Stimulated activated naive CD4-positive, alpha-beta T cell treated with Interleukin-2 at 50 U/mL for 16 hours (primary cell): ENCODE measurements at places on chromosomes 1 and 21.

- DNase-seq: no peak
Observed at GRCh38 chr1:209617047-209617673, 33.6 kb downstream of the CAMK1G start.

DNA sequence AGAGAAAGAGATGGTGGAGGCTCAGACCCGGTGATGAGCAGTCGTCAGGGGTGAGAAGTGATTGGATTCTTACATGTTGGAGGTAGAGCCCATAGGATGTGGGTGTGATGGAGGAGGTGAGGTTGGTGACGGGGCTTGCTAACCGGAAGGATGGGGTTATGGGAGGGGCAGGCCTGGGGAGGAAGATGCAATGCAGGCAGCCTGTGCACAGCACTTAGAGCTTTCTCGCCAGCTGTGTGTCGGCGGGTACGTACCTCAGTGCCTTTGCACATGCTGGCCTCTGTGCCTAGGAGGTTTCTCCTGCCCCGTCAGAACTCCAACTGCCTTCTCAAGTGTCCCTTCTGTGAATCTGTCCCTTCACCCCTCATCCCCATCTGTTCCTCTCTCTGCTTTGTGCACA is 2.9 kb upstream of the BSND start:
- DNase-seq: peak; percentile 36

GRCh38 chr1:235019961-235020360 is 108.7 kb downstream of the TOMM20 start:
- DNase-seq: no peak

- DNase-seq: no peak
Observed at GRCh38 chr1:184533049-184533448, 146.2 kb downstream of the C1orf21 start.

DNA sequence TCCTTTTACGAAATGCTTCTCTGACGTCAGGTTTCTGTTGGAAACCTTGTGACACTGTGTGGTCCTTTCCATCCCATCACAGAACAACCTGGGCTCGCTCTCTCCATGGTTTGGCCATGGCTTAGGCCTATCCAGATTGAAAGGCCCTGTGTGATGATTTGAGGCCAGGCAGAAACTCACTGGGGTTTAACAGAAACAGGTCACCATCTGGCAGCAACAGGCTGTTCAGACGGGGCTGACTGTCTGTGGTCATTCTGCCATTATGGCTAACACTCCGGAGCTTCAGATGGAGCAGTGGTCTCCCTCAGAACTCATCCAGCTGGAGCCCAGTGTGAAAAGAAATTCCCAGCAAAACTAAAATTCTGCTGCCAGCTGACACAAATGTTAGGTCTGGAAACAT is 9.3 kb downstream of the PLEKHM2 start:
- DNase-seq: no peak

- DNase-seq: no peak
Observed at GRCh38 chr1:184031092-184031408, 6.5 kb downstream of the COLGALT2 start.

DNA sequence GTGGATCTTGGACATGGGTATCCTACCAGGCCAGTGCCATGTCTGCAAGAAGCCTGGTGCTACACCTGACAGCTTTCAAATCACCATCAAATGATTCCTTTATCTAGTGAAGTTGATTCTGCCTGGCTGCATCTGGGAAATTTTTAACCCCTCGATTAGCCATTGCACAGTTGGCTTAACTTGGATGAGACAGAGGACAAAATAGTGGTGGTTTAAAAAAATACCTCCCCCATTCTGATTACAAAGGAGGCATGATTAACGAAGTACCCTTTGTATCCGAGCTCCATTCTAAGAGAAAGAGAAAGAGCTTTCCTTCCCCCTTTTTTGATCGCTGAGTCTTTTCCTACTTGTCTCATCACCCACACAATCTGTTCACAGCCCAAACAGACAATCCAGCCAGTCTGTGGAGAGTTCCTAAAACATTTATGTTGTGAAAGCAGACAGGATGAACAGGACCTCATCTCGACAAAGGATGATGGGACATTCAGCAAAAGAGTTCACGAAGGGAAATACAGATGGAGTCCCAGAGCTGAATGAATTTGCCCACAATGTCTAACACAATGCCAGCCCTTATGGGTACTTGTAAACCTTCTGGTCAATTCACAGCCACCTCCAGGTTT is 20.5 kb downstream of the WLS start:
- DNase-seq: no peak

- no peak for DNase-seq
Observed at GRCh38 chr1:8816264-8816663, 1.2 kb downstream of the RERE start.

DNA sequence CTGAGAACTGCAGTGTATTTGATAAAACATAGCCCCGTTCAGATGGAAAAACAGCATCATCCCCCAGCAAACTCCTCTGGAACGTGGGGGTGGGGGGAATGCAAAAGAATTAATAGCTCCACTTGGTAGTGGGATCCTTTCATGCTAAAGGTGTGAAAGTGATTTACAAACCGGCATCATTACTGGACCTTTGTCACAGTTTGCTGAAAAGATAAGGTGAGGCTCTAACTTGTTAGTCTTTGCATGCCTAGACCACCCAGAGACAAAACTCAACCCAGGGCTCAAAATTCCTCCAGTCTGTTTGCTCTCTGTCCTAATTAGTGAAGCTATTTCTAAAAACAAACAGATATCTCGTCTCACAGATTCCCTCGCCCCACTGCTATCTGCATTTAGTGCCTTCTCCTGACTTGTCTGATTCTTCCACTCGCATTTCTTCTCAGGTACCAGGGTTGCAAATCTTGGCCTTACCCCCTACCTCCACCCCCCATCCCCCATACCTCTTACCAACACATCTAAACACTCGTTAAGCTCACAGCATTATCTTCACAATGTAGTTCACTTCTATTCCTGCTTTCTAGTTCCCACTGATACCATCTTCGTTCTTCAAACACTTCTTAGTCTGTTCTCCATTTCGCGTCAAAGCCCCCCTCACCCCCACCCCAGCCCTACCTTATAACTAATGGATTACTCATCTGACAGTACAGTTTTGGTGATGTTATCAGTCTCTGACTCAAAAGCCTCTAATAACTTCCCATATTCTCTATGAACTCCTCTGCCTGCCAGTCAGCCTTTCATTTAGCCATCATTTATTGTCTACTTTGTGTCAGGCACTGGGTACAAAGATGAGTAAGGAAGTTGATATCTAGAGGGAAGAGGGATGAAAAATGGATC is 11.8 kb downstream of the IER5 start:
- peak; percentile 50 for DNase-seq

DNA sequence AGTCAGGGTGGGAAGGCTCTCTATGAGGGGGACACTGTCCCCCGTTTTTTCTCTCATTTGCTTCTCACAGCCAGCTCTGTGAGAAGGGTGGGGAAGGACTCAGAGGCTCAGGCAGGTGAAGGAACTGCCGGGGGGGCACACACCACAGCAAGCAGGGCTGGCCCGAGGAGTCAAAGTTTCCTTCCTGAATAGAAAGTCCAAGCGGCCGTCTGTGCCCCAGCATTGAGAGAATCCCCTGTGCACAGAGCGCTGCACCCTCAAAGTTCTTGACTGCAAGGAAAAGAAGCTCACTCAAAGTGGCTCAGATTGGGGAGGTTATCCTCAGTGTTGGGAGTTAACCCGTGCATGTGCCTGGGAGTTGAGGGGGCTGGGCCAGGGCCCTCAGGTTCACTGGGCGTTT is 145.2 kb upstream of the AJAP1 start:
- DNase-seq: no peak

DNA sequence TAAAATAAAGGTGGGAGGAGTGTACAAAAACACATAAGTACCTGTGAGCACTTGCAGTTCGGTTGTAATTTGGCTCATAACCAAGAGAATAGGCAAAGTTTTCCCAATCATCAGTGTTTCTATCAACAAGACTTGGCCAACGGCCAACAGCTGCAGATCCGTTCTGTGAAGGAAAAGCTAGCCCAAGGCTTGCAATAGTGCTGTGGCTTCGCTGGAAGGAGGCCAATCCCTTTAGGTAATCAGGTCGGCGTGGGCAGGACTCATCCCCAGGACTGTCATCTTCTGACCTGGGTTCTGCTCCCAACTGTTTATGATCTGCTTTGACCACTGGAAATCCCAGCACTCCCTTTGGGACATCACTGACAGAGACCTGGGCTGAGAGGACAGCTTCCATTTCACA is 107.8 kb downstream of the LYST start:
- no peak for DNase-seq

DNA sequence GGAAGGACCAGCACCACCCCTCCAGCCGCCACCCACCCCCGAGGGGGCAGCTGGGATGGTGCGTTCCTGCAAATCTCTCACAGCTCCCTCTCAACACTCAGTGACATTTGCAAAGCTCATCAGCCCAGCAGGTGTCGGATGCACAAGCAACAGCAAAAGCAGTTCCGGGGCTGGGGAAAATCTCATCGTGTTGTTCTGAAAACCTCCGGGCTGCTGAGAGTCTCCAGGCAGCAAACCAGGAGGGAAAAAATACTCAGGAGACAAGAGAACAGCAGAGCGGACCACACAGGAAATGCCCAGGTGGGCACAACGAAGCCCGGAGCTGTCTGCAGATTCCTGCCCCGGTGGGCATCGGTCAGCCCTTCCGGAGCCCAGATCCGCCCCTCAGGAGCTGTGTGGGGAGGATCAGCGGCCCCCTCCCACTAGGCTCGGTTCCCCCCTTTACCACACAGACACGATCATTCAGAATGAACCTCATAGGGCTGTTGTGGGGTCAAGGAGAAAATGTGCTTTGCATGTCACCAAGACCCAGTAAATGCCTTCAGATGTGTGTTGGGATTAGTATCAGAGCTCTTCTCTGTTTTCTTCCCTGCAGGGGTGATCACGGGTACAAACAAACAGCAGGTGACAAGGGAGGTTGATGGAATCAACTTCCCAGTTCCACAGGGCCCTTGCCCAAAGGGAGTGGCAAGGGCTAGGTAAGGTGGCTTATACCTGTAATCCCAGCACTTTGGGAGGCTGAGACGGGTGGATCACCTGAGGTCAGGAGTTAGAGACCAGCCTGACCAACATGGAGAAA is 127.0 kb upstream of the TIAM1 start:
- no peak for DNase-seq

DNA sequence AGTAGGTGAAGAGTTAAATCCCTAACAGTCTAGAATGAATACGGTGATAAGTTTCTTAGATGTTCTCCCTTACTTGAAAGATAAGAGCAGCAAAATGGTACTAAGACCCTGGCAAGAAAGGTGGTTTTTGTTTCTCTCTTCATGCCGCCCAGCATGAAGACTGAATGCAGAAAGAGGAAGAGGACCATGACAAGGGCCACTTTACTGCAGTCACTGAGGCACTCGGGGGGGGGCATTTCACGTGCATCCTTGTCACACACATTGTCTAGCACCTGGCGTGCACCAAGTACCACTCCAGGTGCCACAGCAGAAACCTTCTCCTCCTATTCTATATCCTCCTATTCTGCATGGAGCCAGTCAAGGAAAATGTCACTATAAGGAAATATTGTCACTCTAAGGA is 222.0 kb downstream of the TOMM20 start:
- DNase-seq: no peak
